Smooth muscle cell of the pulmonary artery (primary cell): ENCODE measurements at places on chromosomes 16 and 17. TPM values are rescaled to one million over a fixed set of nuclear protein-coding genes. Genes with fewer than 3 reads are reported as not detected.

KIF2B gene
- total RNA-seq, result not detected in 2 replicates

SF3B3 gene
- total RNA-seq, result 153 and 164 TPM in 2 replicates

RPH3AL gene
- total RNA-seq, result 1.2 TPM in 2 replicates

MYH3 gene
- 0.91 and 1.3 TPM in 2 replicates for total RNA-seq

SLC2A4 gene
- 0.10 and 0.13 TPM in 2 replicates for total RNA-seq

CD300C gene
- not detected in 2 replicates for total RNA-seq

OR1A1 gene
- total RNA-seq, result not detected in 2 replicates

FAM20A gene
- 0.17 and 8.7 TPM in 2 replicates for total RNA-seq

CCR7 gene
- total RNA-seq, result 0.26 TPM in 1 of 2 replicates, not detected in the other

CSH2 gene
- total RNA-seq, result not detected in 2 replicates

PSMD3 gene
- 94.6 and 111 TPM in 2 replicates for total RNA-seq

PIGW gene
- 4.9 and 6.1 TPM in 2 replicates for total RNA-seq

HOXB7 gene
- total RNA-seq, result 1.6 and 1.8 TPM in 2 replicates
